GM23338 (cell line): ENCODE measurements at places on chromosomes 1 and 21.

DNA sequence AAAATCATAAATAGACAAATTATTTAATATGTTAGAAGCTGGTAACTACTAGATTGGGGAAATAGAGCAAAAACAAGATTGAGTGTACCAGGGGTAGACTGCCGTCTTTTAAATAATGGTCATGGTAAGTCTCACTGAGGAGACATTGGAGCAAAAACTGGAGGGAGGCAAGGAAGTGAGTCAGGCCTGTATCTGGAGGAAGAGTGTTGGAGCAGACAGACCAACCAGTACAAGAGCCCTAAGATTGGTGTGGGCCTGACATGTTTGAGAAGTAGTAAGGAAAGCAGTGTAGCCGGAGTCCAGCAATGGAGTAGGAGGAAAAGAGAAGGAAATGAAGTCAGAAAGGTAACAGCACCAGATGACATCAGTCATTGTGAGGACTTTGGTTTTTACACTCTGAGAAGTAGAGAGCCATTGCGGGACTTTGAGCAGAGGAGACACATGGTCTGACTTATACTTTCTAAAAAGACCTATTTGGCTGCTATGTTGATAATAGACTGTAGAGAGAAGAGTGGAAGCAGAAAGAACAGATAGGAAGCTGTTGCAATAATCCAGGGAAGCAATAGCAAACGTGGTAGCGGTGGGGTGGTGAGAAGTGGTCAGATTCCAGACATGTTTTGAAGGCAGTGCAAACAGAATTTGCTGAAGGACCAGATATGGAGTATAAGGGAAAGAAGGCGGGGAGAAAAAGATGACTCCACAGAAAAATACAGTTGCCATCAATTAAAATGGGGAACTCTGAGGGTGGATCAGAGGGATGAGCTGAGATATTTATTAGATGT, 44.7 kb upstream of the GJA5 start:
- no peak for DNase-seq

- peak; percentile 63 for DNase-seq
Observed at GRCh38 chr1:166822385-166822784, 16.9 kb upstream of the POGK start.

- no peak for DNase-seq
Observed at GRCh38 chr1:229756666-229757065, 130.6 kb downstream of the URB2 start.

GRCh38 chr1:213669964-213670691, 317.6 kb upstream of the PROX1 start:
- peak; percentile 86 for DNase-seq

- no peak for DNase-seq
Observed at GRCh38 chr21:29430030-29430429, 131.3 kb downstream of the BACH1 start.

- no peak for DNase-seq
Observed at GRCh38 chr1:206456577-206457370, 13.5 kb upstream of the IKBKE start.

DNA sequence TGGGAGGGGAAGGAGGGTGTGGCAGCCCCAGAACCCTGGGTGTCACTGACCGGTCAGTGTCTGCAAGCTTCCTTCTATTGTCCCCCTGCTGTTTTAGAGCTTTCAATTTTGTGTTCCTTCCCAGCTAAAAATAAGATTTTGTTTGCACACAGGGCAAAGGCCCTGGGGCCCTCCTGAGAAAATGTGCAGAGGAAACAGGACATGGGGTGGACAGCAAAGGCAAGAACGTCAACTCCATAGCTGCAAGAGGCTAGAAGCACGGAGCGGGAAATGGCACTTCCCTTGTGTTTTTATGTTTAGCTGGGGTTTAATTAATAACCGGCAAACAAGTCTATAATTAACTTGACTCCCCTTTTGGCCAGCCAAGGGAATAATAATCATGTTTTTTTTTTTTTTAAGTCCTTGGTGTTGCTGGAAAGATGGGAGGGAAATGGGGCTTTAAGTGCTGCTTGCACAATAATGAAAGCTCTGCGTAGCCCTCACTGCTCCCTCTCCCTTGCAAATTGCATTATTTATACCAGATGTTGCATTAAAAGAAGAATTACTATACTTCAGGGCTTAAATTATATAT, 261.4 kb upstream of the USP24 start:
- no peak for DNase-seq
